Urothelium cell line (cell line): ENCODE measurements at places on chromosomes 13 and 19.

DNA sequence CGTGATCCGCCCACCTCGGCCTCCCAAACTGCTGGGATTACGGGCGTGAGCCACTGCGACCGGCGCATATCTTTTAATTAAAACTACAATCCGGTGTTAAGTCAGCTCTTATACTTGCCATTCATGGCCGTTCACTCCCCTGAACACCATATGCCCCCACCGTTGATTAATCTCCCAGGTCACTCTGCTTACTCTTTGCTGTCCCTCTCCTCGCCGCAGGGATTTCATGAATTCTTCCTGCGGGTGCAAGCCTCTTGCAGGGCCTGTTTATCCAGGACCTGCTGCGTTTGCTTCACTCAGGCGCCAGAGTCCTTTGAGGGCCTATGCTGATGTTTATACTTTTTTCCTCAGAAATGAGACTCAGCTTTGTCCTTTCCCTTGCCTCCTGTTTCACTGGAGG lies 996 bp downstream of the ERVV-2 start:
- no peak for DNase-seq

- no peak for DNase-seq
Measured at GRCh38 chr13:51843529-51843928, 1.4 kb downstream of the TMEM272 start.

GRCh38 chr19:2770055-2771013 lies 12.7 kb downstream of the SGTA start:
- no peak for DNase-seq

GRCh38 chr19:35949131-35949530 lies 13.0 kb downstream of the LRFN3 start:
- DNase-seq: no peak

DNA sequence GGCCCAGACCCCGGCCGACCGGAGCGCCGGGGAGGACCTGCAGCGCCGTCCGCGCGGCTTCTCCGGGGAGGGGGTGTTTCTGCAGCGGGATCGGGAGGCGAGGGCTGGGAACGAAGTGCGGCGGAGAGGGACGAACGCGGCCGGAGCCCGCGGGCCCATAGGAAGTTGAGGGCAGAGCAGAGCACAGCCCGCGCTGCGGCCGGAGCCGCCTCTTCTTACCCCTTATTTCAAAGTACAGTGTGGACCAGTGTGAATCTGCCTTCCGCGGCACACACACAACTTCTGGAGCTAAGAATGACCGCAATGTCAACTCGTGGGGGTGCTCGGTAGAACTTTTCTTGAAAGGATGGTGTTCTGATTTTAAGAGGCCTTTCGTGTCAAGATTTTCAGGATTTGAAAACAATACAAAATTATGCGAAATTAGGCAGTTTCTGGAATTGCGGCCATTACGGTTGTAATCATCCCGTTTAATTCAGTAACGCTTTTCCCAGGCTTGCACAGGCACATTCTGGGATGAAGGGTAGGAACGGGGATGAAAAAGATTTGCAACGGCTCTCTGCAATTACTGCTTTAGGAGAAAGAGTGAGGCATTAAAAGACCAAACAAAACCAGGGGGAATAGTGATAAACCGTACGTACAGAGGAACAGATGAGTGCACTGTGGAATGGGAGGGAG lies 821 bp downstream of the TDRD3 start:
- DNase-seq: peak; percentile 24

DNA sequence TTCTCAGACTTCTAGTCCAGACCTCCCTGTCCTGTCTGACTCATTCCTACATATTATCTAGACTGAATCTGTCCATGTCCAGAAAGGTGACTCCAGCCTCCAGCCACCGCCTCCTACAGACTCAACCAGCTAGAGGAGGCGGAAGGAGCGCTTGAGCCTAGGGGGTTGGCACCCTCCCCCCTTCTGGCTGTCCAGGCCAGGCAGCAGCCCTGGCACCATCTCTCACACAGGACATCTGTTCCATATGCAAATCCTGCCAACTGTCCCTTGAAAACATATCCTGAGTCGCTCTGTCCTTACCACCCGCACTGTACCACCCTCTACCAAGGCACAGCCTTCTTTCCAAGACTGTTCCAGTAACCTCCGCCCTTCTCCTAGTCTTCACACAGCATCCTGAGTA lies 150.7 kb upstream of the WASF3 start:
- DNase-seq: no peak

DNA sequence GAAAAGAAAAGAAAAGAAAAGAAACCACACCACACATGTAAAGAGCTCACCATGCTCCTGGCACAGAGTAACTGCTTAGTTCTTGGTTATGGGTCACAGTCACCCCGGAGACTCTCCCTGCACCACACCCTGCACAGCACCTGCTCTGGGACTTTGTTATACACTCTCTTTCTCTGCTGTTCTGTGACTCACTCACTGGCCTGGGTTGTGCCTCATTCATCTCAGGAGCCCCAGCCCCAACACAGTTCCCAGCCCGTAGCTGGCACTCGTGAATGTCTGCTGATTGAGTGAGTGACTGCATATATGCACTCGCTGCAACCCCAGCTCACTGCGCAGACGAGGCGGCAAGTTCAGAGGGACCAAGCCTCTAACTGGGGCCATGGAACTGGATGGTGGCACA lies 22.9 kb upstream of the ZNF507 start:
- DNase-seq: no peak
